ENCODE measurements at places on chromosomes 4 and X.
A peak's percentile ranks its signal among the peaks of the same experiment; 100 is the strongest.

DNA sequence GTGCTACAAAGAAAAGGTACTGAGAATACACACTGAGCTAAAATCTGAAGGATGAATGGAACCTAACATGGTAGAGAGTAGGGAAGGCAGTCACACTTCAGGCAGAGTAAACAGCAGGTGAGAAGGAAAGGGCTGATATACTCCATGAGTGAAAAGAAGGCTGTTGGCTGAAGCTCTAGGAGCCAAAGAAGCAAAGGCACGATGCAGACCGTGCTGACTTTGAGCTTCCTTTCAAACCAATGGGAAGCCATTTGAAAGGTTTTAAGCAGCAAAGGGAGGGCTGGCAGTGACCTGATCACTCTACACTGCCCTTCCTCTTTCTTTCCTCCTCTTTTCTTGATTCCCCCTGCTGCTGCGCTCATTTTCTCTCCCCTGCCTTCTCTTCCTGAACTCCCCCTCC lies 66.4 kb downstream of the TMEM154 start:
- no peak for DNase-seq

- DNase-seq, result peak; percentile 33
Observed at GRCh38 chr4:170853422-170854021, 763.8 kb upstream of the AADAT start.

- DNase-seq, result no peak
Observed at GRCh38 chr4:177413076-177413475, 29.2 kb downstream of the AGA start.

GRCh38 chrX:123851079-123851478 lies 8.8 kb upstream of the XIAP start:
- no peak for DNase-seq

- DNase-seq, result no peak
Observed at GRCh38 chr4:138399081-138399480, 156.9 kb upstream of the SLC7A11 start.

GRCh38 chrX:31847773-31848172 lies 775.9 kb upstream of the FTHL17 start:
- DNase-seq, result no peak

- no peak for DNase-seq
Observed at GRCh38 chr4:181162676-181163075, 1080.5 kb upstream of the TENM3 start.

Measured in activated CD4-positive, alpha-beta memory T cell treated with anti-CD3 and anti-CD28 coated beads for 36 hours (primary cell).